ENCODE measurements at places on chromosomes 3 and 15.

DNA sequence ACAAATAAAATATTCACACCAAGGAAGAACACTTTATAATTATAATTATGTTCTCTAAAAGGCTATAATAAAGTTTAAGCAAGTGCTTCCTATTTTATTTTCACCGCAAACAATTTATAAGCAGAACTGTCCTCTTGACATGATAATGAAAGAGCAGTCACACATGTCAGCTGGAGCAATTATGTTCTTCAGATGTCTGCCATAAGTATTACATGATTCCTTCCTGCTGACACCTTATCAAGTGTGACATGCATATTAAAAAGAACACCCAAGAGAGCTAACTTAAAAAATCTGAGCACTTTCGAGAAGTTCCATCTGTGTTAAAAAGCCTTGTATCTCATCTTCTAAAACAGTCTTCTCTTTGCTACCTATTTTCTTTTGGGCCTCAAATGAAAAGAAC lies 249.5 kb downstream of the SQOR start:
- H3K4me1 ChIP-seq = no peaks in the 10 kb centered on the region
- H3K36me3 ChIP-seq = no peaks in the 10 kb centered on the region
- DNase-seq = no peak
- H3K4me3 ChIP-seq = no peak overlapping the region

- no peak overlapping the region for H3K4me3 ChIP-seq
- no peak for DNase-seq
- no peaks in the 10 kb centered on the region for H3K36me3 ChIP-seq
- no peak overlapping the region for H3K27ac ChIP-seq
- peaks cover 16% of the 10 kb centered on the region for H3K4me1 ChIP-seq
These were observed 305.9 kb upstream of the UMPS start for GRCh38 chr3:124424396-124424795.

GRCh38 chr3:128427175-128427857 lies 39.4 kb downstream of the DNAJB8 start:
- H3K27ac ChIP-seq = no peak overlapping the region
- no peak overlapping the region for H3K4me3 ChIP-seq
- no peak for DNase-seq
- H3K27me3 ChIP-seq = peaks cover 11% of the 10 kb centered on the region

- H3K27me3 ChIP-seq = no peaks in the 10 kb centered on the region
- H3K4me3 ChIP-seq = no peak overlapping the region
- peak overlapping the region; percentile 58 for H3K27ac ChIP-seq
- peaks cover 12% of the 10 kb centered on the region for H3K4me1 ChIP-seq
These were observed 61.4 kb upstream of the ZNF280D start for GRCh38 chr15:56794553-56795329.

Data from GM23248 (cell line).